ENCODE measurements at places on chromosomes 5 and 9.

DNA sequence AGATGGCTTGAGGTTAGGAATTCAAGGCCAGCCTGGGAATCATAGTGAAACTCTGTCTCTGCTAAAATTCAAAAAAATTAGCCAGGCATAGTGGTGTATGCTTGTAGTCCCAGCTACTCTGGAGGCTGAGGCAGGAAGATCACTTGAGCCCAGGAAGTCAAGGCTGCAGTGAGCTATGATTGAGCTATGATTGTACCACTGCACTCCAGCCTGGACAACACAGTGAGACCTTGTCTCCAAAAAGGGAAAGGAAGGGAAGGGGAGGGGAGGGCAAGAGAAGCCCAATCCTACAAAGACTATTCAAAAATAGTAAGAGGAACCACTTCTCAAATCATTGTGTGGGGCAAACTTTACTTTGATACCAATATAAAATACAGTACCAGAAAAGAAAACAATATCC is 11.2 kb downstream of the SEMA4D start:
- DNase-seq = no peak

DNA sequence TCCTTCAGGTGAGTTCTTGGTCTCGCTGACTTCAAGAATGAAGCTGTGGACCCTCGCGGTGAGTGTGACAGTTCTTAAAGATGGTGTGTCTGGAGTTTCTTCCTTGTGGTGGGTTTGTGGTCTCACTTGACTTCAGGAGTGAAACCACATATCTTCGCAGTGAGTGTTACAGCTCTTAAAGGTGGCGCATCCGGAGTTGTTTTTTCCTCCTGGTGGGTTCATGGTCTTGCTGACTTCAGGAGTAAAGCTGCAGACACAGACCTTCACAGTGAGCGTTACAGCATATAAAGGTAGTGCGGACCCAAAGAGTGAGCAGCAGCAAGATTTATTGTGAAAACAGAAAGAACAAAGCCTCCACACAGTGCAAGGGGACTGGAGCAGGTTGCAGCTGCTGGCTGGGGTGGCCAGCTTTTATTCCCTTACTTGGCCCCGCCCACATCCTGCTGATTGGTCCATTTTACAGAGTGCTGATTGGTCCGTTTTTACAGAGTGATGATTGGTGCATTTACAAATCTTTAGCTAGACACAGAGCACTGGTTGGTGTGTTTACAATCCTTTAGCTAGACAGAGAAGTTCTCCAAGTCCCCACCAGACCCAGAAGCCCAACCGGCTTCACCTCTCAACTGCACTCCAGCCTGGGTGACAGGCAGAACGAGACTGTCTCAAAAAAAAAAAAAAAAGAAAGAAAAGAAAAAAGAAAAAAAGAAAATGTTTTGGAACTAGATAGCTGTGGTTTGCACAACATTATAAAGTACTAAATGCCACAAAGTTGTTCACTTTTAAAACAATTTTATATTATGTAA is 9.1 kb upstream of the ERMP1 start:
- peak; percentile 46 for DNase-seq

- no peak for DNase-seq
Measured at GRCh38 chr9:20508242-20508641, 114.1 kb downstream of the MLLT3 start.

- DNase-seq = no peak
Measured at GRCh38 chr5:115435065-115435777, 109.4 kb downstream of the FEM1C start.

DNA sequence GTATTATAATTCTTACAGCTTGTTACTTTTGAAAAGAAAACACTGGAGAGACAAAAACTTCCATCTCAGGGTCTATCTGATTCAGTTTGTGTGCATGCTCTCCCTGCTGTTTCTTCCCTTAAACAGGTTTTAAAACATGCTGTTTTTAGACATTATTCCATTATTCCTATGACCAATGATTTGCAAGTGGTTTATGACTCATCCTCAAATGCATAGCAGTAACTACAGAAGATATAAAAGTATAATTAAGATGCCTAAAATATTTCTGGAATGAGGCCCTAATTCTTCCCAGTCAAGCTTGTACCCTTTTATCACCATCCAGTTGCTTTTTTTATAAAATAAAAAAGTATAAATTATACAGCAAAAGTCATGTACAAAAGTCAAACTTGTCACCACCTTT is 3.7 kb downstream of the DTWD2 start:
- no peak for DNase-seq

- no peak for DNase-seq
Measured at GRCh38 chr5:115084246-115084793, 85.4 kb downstream of the TRIM36 start.
